Activated CD4-positive, alpha-beta T cell treated with anti-CD3 and anti-CD28 coated beads for 36 hours (primary cell): ENCODE measurements at places on chromosomes 11 and 22. TPM values are rescaled to one million over a fixed set of nuclear protein-coding genes. Genes with fewer than 3 reads are reported as not detected.

SLC7A4 gene
- not detected for total RNA-seq

DNA sequence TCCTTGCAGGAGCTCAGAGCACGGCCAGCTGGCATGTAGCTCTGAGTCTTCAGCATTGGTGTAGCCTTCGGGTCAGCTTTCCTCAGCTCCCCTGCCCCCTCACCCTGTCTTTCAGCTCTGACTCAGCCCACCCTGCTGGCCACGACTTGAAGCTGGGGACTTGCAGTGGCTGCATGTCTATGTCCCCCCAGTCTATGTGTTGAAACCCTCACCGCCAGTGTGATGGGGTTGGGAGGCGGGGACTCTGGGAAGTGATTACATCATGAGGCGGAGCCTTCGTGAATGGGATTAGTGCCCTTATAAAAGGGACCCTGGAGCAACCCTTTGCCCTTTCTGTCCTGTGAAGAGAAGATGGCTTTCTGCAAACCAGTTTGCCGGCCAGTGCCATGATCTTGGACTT lies 111.1 kb downstream of the CTTN start:
- H3K4me3 ChIP-seq: no peak overlapping the region
- DNase-seq: no peak
- no peak overlapping the region for H3K27ac ChIP-seq
- peaks cover 7% of the 10 kb centered on the region for H3K27me3 ChIP-seq

- H3K27ac ChIP-seq: no peak overlapping the region
- H3K4me3 ChIP-seq: no peak overlapping the region
- H3K36me3 ChIP-seq: no peaks in the 10 kb centered on the region
- no peaks in the 10 kb centered on the region for H3K4me1 ChIP-seq
Measured at GRCh38 chr11:103806130-103806895, 230.1 kb upstream of the DDI1 start.

DNA sequence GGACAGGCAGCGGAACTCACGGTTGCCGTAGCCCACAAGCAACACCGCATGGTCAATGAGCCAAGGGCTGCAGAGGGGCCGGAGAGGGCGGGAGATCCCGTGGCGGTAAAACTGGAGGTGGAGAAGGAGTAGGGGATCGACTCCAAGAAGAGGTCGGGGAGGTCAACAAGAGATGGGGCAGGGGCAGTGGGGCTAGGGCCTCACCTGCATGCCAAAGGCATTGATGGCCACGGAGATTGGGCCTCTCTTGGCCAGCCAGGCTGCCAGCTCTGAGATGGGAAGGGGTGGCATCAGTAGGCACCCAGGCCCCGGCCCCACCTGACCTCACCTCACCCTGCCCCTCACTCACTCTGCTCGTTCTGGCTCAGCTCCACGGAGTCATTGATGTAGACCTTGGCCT lies 3.9 kb downstream of the CTSF start:
- H3K4me3 ChIP-seq: no peak overlapping the region
- no peak overlapping the region for H3K27ac ChIP-seq

DNA sequence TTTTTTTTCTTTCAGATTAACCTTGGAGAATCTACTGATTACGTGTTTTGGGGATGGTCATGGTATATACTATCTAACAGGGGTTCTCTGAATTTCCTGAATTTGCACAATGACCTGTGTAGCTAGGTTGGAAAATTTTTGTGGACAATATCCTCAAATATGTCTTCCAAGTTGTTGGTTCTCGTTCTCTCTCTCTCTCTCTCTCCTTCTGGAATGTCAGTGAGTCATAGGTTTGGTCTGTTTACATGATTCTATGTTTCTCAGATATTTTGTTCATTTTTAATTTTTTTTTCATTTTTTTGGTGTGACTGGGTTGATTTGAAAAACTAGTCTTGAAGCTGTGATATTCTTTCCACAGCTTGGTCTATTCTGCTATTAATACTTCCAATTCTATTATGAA lies 604.0 kb upstream of the ANO3 start:
- H3K27ac ChIP-seq: no peak overlapping the region
- H3K4me1 ChIP-seq: no peaks in the 10 kb centered on the region
- H3K4me3 ChIP-seq: no peak overlapping the region
- no peaks in the 10 kb centered on the region for H3K36me3 ChIP-seq

GRCh38 chr11:133172349-133172748 lies 360.0 kb downstream of the OPCML start:
- no peak overlapping the region for H3K27ac ChIP-seq
- no peak overlapping the region for H3K4me3 ChIP-seq
- H3K27me3 ChIP-seq: peaks cover 6% of the 10 kb centered on the region
- no peaks in the 10 kb centered on the region for H3K4me1 ChIP-seq
